ENCODE measurements at places on chromosomes 6 and 20. TPM values are rescaled to one million over a fixed set of nuclear protein-coding genes. Genes with fewer than 3 reads are reported as not detected.

TFAP2B gene
- not detected for total RNA-seq

RALGAPA2 gene
- total RNA-seq = 88.9 TPM

DEFB126 gene
- total RNA-seq = not detected

OR12D3 gene
- not detected for total RNA-seq

SALL4 gene
- 0.43 TPM for total RNA-seq

ARFGEF3 gene
- total RNA-seq = 27.2 TPM

RBBP8NL gene
- total RNA-seq = 0.64 TPM

BLTP3A gene
- 12.9 TPM for total RNA-seq

TMEM74B gene
- total RNA-seq = 6.1 TPM

MEI4 gene
- not detected for total RNA-seq

CTAGE9 gene
- total RNA-seq = not detected

DNA sequence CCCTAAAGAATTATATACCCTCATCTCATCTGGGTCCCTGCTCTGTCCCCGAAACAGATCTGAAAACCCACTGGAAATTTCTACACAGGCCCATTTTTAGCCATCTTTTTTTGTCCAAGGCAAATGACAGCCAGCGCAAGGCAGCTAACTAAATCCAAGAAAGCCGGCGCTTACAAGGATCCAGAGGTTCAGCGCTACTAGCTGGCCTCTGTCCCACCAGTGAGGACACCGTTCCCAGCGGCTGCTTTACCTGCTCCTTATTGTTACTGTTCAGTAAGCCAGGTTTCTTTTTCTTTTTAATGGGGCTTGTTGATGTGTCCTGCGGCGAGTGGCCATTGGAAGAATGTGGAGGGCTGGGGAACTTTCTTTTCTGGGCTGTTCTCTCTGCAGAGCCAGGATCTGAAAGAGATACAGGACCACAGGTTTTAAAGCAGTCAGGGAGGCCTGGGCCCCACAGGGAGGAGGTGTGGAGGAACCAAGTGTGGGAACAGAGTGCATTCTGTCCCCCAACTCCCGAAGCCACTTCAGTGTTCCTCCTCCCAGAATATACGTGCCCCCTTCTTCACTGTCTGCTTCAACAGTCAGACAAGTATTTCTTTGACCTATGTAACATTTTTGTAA is 46.6 kb downstream of the ZMYND8 start:
- peaks cover 27% of the 10 kb centered on the region for H3K4me1 ChIP-seq
- no peaks in the 10 kb centered on the region for H3K27me3 ChIP-seq
- H3K4me3 ChIP-seq = no peak overlapping the region
- no peak for DNase-seq

DNA sequence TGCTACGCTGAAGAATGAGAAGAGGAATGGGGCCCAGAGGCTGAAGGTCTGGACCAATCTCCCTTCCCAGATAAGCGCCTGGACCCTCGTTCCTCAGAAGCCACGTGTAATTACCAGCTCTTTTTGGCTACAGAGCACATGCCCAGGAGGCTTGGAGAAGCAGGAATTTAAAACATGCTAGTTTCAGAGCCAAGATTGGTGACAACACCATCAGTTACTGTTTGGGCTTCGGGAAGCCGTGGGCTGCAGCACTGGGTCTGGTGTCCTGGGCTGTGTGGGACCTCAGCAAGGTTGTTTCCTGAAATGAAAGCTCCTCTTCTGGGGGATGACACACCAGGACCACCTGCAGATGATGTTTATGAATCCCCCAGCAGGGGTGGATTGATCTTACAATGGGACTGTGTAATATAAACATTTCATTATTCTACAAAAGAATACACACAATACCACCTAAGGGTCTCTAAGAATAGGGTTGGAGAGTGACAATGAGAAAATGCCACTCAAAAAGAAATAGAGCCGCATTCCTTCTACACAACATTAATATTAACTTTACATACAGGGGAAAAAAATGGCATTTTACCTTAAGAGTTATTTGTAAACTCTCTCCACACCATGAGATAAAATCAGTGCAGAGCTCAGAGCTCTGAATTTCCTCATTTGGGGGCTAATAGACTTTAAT is 207.8 kb upstream of the FOXQ1 start:
- no peaks in the 10 kb centered on the region for H3K4me1 ChIP-seq
- no peak overlapping the region for H3K4me3 ChIP-seq
- no peak overlapping the region for H3K27ac ChIP-seq
- DNase-seq = no peak
- H3K27me3 ChIP-seq = no peaks in the 10 kb centered on the region

- DNase-seq = no peak
- H3K4me3 ChIP-seq = no peak overlapping the region
- no peaks in the 10 kb centered on the region for H3K27me3 ChIP-seq
- H3K36me3 ChIP-seq = no peaks in the 10 kb centered on the region
Measured at GRCh38 chr6:20900389-20901160, 366.3 kb downstream of the CDKAL1 start.

GRCh38 chr6:169678342-169678741 is 23.5 kb downstream of the WDR27 start:
- no peak overlapping the region for H3K27ac ChIP-seq
- no peaks in the 10 kb centered on the region for H3K36me3 ChIP-seq
- no peak for DNase-seq
- no peaks in the 10 kb centered on the region for H3K27me3 ChIP-seq

- H3K4me1 ChIP-seq = no peaks in the 10 kb centered on the region
- H3K4me3 ChIP-seq = no peak overlapping the region
- no peaks in the 10 kb centered on the region for H3K27me3 ChIP-seq
- no peak overlapping the region for H3K27ac ChIP-seq
- no peak for DNase-seq
- H3K36me3 ChIP-seq = peaks cover 43% of the 10 kb centered on the region
Measured at GRCh38 chr6:32167154-32167760, 2.9 kb downstream of the EGFL8 start.

DNA sequence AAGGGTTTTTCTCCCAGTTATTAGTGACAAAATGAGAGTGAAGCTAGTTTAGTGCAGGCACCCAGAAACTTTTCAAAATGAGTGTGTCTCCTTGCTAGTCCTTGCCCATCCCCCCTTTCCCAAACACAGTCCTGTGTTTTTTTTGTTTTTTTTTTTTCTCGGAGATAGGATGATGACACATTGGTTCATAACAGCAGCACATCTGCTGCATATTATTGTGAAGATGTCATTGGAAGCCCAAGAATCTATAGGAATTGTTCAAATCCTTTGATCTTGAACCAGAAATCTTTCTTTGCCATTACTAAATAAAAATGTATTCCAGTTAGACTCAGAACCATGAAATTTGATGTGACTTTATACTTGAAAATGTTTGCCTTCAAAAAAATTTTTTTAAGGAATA is 162.4 kb downstream of the FRK start:
- no peaks in the 10 kb centered on the region for H3K4me1 ChIP-seq
- DNase-seq = no peak
- no peak overlapping the region for H3K27ac ChIP-seq
- no peak overlapping the region for H3K4me3 ChIP-seq
- H3K27me3 ChIP-seq = no peaks in the 10 kb centered on the region
- H3K36me3 ChIP-seq = no peaks in the 10 kb centered on the region

- H3K36me3 ChIP-seq = no peaks in the 10 kb centered on the region
- H3K27me3 ChIP-seq = no peaks in the 10 kb centered on the region
- H3K4me1 ChIP-seq = no peaks in the 10 kb centered on the region
- no peak overlapping the region for H3K4me3 ChIP-seq
- no peak for DNase-seq
Measured at GRCh38 chr6:161853657-161854056, 579.8 kb upstream of the AGPAT4 start.

DNA sequence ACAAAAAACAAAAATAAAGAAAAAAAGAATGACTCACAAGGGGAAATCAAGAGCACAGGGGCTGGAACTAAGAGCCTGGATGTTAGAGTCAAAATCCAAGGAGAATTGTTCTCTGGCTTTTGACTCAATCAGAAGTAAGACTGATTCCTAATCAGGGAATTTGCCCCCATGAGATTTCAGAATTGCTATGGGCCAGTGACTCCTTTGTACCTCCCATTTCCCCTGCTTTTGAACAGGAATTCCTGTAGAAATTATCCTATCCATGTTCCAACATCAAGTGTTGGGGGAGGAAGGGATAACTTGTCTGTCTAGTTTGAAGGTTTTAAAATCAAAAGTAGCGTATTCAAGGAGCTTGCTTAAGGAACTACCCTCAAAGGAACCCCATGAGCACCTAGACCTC is 396.7 kb downstream of the CDC5L start:
- H3K27me3 ChIP-seq = no peaks in the 10 kb centered on the region
- H3K36me3 ChIP-seq = no peaks in the 10 kb centered on the region
- no peak overlapping the region for H3K4me3 ChIP-seq
- H3K4me1 ChIP-seq = no peaks in the 10 kb centered on the region
- no peak for DNase-seq

GRCh38 chr6:41036601-41037000 is 2.4 kb downstream of the UNC5CL start:
- no peak overlapping the region for H3K27ac ChIP-seq
- no peak for DNase-seq
- no peaks in the 10 kb centered on the region for H3K36me3 ChIP-seq
- no peaks in the 10 kb centered on the region for H3K4me1 ChIP-seq
- H3K4me3 ChIP-seq = no peak overlapping the region
- H3K27me3 ChIP-seq = no peaks in the 10 kb centered on the region

GRCh38 chr20:43379239-43379917 is 78.3 kb upstream of the SRSF6 start:
- no peaks in the 10 kb centered on the region for H3K36me3 ChIP-seq
- DNase-seq = no peak
- no peak overlapping the region for H3K27ac ChIP-seq
- H3K27me3 ChIP-seq = peaks cover 5% of the 10 kb centered on the region
- H3K4me3 ChIP-seq = no peak overlapping the region

- no peak for DNase-seq
- H3K27ac ChIP-seq = no peak overlapping the region
- H3K27me3 ChIP-seq = no peaks in the 10 kb centered on the region
- H3K4me1 ChIP-seq = no peaks in the 10 kb centered on the region
Measured at GRCh38 chr6:134689641-134690040, 260.3 kb downstream of the ALDH8A1 start.

- H3K4me3 ChIP-seq = no peak overlapping the region
- no peaks in the 10 kb centered on the region for H3K36me3 ChIP-seq
- H3K4me1 ChIP-seq = no peaks in the 10 kb centered on the region
- no peak for DNase-seq
- H3K27me3 ChIP-seq = peaks cover 44% of the 10 kb centered on the region
Measured at GRCh38 chr6:108127826-108128225, 38.0 kb upstream of the NR2E1 start.

DNA sequence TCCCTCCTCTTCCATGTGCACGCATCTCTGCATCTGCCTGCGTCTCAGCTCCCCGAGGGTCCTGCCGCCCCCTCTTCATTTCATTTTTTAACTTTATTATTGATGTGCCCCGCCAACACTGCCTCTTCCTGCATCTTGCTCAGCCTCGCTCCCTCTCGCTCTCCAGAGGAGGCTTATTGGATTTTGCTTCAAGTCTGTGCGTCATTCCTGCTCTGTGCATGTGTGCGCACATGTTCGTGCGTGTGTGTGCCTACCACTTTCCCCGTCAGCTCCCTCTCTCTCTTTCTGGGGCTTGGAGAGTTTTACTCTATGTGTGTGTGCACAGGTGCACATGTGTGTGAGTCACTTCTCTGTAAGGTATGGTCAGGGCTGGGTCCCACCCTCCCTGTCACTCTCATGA is 71.8 kb upstream of the NNAT start:
- no peaks in the 10 kb centered on the region for H3K27me3 ChIP-seq
- H3K27ac ChIP-seq = no peak overlapping the region
- H3K36me3 ChIP-seq = no peaks in the 10 kb centered on the region
- peak; percentile 36 for DNase-seq
- H3K4me3 ChIP-seq = no peak overlapping the region

DNA sequence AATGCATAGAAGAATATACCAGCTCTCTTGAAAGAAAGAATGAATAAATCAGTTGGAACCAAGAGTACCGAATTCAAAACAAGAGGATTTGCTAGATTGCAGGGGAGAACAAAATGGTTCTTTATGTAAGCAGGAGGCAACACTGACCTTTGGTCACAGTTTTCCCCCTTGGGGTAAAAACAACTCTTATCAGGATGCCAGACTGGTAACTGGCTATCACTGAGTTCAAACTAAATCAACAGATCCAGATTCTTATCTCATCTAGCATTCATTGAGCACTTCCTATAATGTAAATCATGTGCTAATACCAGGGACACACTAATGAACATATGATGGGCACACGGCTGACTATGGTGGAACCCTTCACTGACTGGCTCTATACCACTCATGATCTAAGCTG is 4.8 kb upstream of the IL17F start:
- DNase-seq = no peak
- no peaks in the 10 kb centered on the region for H3K27me3 ChIP-seq
- H3K4me1 ChIP-seq = no peaks in the 10 kb centered on the region
- H3K27ac ChIP-seq = no peak overlapping the region

GRCh38 chr6:115592025-115592424 is 468.7 kb downstream of the FRK start:
- H3K4me3 ChIP-seq = no peak overlapping the region
- no peaks in the 10 kb centered on the region for H3K27me3 ChIP-seq
- no peak for DNase-seq
- no peak overlapping the region for H3K27ac ChIP-seq

GRCh38 chr6:29953686-29954085 is 11.4 kb downstream of the HLA-A start:
- H3K36me3 ChIP-seq = no peaks in the 10 kb centered on the region
- H3K4me3 ChIP-seq = no peak overlapping the region
- no peaks in the 10 kb centered on the region for H3K4me1 ChIP-seq
- no peaks in the 10 kb centered on the region for H3K27me3 ChIP-seq

GRCh38 chr6:152323376-152323775 is 313.8 kb downstream of the SYNE1 start:
- no peak for DNase-seq
- no peak overlapping the region for H3K4me3 ChIP-seq
